ENCODE measurements at places on chromosomes 13 and 19. TPM values are rescaled to one million over a fixed set of nuclear protein-coding genes. Genes with fewer than 3 reads are reported as not detected.

ZNF274 gene
- total RNA-seq: 31.2 TPM

EGLN2 gene
- total RNA-seq: 75.1 TPM

DNA sequence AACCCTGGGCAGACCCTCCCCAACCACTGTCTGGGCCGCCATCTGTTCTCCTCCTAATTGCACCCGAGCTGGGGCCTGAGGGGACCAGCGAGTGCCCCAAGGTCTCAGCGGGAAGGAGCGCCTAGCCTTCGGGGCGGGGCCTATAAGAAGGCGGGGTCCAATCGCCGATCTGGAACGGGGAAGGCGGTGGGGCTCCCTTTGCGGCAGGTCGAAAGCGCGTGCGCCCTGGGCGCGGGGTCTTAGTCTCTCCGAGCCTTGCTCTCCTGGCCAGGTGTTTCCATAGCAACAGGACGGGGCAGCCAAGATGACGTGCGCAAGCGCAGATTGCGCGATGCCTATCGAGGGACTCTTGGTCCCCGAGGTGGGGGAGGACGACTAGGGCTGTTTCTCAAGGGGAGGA, 2.8 kb downstream of the MAST1 start:
- no peak for DNase-seq
- H3K27me3 ChIP-seq: peaks cover 32% of the 10 kb centered on the region
- no peaks in the 10 kb centered on the region for H3K4me1 ChIP-seq
- H3K27ac ChIP-seq: no peak overlapping the region
- no peak overlapping the region for H3K4me3 ChIP-seq

DNA sequence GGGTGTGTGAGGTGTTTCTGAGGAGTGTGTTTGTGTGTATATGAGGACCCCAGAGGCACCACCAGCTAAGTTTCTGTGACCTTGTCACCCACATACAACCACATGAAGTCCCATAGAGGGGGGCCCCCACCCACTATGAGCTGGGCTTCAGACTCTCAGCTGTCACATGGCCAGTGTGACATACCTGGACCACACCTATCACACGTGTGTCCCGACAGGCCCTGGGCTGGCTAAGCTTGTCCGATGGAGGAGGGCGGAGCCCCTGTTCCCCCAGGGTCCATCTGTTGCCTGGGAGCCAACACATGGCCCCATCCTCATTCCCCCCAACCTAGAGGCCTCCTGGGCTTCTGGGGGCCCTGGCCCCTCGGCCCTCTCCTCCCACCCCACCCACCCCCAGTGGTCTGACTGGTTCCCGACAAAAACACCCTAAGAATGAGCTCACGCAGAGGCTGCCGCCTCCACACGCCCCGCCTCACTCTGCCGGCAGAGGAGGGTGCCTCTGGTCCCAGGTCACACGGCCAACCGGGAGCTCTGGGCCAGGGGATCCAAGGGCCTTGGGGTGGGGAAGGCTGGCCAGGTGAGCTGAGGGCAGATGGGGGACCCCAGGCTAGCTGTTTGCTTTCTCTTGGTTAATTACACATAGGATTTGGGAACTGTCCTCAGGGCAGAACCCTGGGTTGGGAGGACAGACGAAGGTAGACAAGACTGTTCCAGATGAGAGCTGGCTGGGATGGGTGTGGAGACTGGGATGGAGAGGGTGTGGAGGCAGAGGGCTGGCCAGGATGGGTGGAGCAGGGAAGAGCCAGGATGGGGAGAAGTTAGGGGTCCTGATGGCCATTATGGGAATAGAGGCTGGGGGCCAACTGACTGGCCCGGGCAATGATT, 4.3 kb downstream of the KLC3 start:
- no peaks in the 10 kb centered on the region for H3K36me3 ChIP-seq
- H3K27ac ChIP-seq: no peak overlapping the region
- no peak overlapping the region for H3K4me3 ChIP-seq
- peaks cover 4% of the 10 kb centered on the region for H3K4me1 ChIP-seq

GRCh38 chr19:35595928-35596327, 10.0 kb downstream of the PMIS2 start:
- H3K4me3 ChIP-seq: no peak overlapping the region
- H3K36me3 ChIP-seq: no peaks in the 10 kb centered on the region
- no peak overlapping the region for H3K27ac ChIP-seq
- no peak for DNase-seq

DNA sequence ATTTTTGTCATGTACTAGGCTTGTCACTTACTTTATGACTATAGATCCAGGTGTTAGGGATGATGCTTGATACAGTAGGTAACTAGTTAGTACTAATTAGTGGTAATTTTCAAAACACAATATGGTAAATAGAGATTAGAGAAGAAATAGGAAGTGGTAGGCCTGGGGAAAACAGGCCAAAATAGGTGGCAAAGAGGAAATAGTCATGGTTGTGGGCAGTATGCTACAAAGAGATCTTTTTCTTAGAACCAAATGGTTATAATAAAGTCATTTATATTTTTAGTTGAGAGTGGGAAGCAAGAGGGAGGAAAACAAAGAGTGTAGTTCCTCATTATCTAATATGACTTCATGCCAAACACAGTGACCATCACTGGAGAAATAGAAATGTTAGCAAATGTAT, 9.1 kb upstream of the VWA8 start:
- H3K4me1 ChIP-seq: no peaks in the 10 kb centered on the region
- no peaks in the 10 kb centered on the region for H3K27me3 ChIP-seq
- no peak overlapping the region for H3K4me3 ChIP-seq
- no peak overlapping the region for H3K27ac ChIP-seq
- DNase-seq: no peak

SIGLEC8 gene
- not detected for total RNA-seq

GRCh38 chr19:36093146-36093662, 17.7 kb upstream of the OVOL3 start:
- no peak for DNase-seq
- H3K27ac ChIP-seq: no peak overlapping the region
- H3K4me3 ChIP-seq: no peak overlapping the region
- no peaks in the 10 kb centered on the region for H3K4me1 ChIP-seq
- no peaks in the 10 kb centered on the region for H3K27me3 ChIP-seq

DNA sequence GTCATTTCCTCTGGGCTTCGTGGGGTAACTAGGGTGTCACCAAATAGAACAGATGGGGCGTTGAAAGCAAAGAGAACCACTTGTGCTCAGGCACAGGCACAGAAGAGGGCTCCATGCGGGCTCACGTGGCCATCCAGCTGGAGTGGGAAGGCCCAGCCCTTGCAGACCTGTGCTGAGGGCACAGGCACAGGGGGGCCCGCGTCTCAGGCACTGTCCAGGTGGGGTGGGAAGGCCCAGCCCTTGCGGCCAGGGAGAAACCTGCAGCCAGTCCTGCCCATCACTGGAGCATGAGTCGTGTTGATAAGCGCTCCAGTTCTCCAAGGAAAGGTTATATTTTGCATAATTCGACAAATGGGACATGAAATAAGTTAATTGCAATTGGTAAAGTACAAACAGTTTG, 57.5 kb downstream of the SLC7A9 start:
- H3K36me3 ChIP-seq: no peaks in the 10 kb centered on the region
- H3K4me1 ChIP-seq: no peaks in the 10 kb centered on the region
- no peak overlapping the region for H3K27ac ChIP-seq
- no peak overlapping the region for H3K4me3 ChIP-seq
- H3K27me3 ChIP-seq: peaks cover 5% of the 10 kb centered on the region
- DNase-seq: no peak

GRCh38 chr13:110351636-110352420, 44.7 kb downstream of the COL4A2 start:
- no peak overlapping the region for H3K4me3 ChIP-seq
- no peak for DNase-seq
- no peaks in the 10 kb centered on the region for H3K27me3 ChIP-seq

DNA sequence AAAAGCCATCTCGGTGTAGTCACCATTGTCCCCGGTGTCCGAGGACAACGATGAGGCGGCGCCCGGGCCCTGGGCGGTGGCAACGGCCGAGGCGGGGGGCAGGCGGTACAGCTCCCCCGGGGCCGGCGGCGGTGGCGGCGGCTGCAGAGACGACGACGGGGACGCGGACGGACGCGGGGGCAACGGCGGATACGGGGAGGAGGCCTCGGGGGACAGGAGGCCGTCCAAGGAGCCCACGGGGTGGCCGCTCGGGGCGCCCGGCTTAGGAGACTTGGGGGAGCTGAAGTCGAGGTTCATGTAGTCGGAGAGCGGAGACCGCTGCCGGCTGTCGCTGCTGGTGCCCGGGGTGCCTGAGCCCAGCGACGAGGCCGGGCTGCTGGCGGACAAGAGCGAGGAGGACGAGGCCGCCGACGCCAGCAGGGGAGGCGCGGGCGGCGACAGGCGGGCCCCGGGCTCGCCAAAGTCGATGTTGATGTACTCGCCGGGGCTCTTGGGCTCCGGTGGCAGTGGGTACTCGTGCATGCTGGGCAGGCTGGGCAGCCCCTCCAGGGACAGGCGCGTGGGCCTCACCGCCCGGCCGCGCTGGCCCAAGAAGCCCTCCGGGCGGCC, 3.5 kb downstream of the IRS2 start:
- H3K4me3 ChIP-seq: peak overlapping the region; percentile 45
- no peaks in the 10 kb centered on the region for H3K27me3 ChIP-seq
- no peak overlapping the region for H3K27ac ChIP-seq
- H3K36me3 ChIP-seq: no peaks in the 10 kb centered on the region

ZNF85 gene
- total RNA-seq: 24.8 TPM

GRCh38 chr19:34985249-34986022, 14.7 kb upstream of the GRAMD1A start:
- no peak overlapping the region for H3K4me3 ChIP-seq
- no peaks in the 10 kb centered on the region for H3K27me3 ChIP-seq
- no peak overlapping the region for H3K27ac ChIP-seq
- H3K36me3 ChIP-seq: no peaks in the 10 kb centered on the region
- no peaks in the 10 kb centered on the region for H3K4me1 ChIP-seq

DNA sequence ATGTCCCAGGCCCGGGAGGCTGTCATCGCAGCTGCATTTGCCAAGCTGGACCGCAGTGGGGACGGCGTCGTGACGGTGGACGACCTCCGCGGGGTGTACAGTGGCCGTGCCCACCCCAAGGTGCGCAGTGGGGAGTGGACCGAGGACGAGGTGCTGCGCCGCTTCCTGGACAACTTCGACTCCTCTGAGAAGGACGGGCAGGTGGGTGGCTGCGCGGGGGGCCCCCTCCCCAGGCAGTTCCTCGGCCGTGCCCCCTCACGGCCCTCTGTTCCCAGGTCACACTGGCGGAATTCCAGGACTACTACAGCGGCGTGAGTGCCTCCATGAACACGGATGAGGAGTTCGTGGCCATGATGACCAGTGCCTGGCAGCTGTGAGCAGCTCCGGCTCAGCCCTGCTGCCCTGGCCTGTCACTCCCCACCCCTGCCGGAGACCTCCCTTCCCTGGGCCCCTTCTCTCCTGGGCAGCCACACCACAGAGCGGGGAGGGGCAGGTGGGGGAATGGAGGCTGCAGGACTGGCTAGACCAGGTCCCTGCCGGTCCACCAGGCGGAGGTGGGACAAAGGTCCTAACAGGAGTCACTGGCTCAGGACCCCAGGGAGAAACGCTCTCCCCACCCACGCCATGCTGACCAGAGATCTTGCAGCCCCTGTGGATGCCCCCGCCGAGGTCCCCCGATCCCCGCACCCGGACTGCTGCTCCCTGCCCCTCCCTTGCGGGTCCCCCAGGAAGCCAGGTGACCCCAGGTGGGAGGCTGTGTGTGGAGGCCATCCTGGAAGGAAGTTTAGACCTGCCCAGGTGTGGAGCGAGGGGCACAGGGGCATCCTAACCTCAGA, 1.1 kb downstream of the CAPS start:
- DNase-seq: no peak
- H3K4me1 ChIP-seq: no peaks in the 10 kb centered on the region
- no peaks in the 10 kb centered on the region for H3K27me3 ChIP-seq
- no peak overlapping the region for H3K4me3 ChIP-seq
- no peak overlapping the region for H3K27ac ChIP-seq

- no peak overlapping the region for H3K27ac ChIP-seq
- no peak overlapping the region for H3K4me3 ChIP-seq
- no peaks in the 10 kb centered on the region for H3K36me3 ChIP-seq
- H3K27me3 ChIP-seq: no peaks in the 10 kb centered on the region
- DNase-seq: no peak
- H3K4me1 ChIP-seq: no peaks in the 10 kb centered on the region
Observed at GRCh38 chr13:63161219-63161618, 1745.6 kb upstream of the PCDH20 start.

GRCh38 chr19:522726-523125, 8.8 kb upstream of the CDC34 start:
- H3K4me3 ChIP-seq: no peak overlapping the region
- H3K27me3 ChIP-seq: no peaks in the 10 kb centered on the region
- H3K4me1 ChIP-seq: no peaks in the 10 kb centered on the region
- no peak for DNase-seq
- H3K36me3 ChIP-seq: no peaks in the 10 kb centered on the region

GRCh38 chr19:14059093-14059480, 2.8 kb downstream of the PALM3 start:
- no peaks in the 10 kb centered on the region for H3K36me3 ChIP-seq
- DNase-seq: no peak
- H3K27ac ChIP-seq: no peak overlapping the region
- H3K4me3 ChIP-seq: no peak overlapping the region
- H3K27me3 ChIP-seq: peaks cover 8% of the 10 kb centered on the region

GRCh38 chr13:47502166-47502565, 498.9 kb downstream of the SUCLA2 start:
- H3K27me3 ChIP-seq: no peaks in the 10 kb centered on the region
- no peak for DNase-seq
- no peak overlapping the region for H3K27ac ChIP-seq
- H3K4me3 ChIP-seq: no peak overlapping the region
- H3K4me1 ChIP-seq: no peaks in the 10 kb centered on the region
- H3K36me3 ChIP-seq: no peaks in the 10 kb centered on the region

GRCh38 chr13:90154311-90154960, 1193.1 kb upstream of the MIR17HG start:
- no peak overlapping the region for H3K4me3 ChIP-seq
- H3K4me1 ChIP-seq: no peaks in the 10 kb centered on the region
- no peaks in the 10 kb centered on the region for H3K36me3 ChIP-seq
- no peak for DNase-seq
- no peak overlapping the region for H3K27ac ChIP-seq

All from uterus (tissue), 4 donors.